Spleen (tissue), 13 donors: ENCODE measurements at places on chromosomes 2 and 18. TPM values are rescaled to one million over a fixed set of nuclear protein-coding genes. Genes with fewer than 3 reads are reported as not detected.

- no peak for DNase-seq
Measured at GRCh38 chr2:65252640-65253039, 25.0 kb downstream of the ACTR2 start.

DNA sequence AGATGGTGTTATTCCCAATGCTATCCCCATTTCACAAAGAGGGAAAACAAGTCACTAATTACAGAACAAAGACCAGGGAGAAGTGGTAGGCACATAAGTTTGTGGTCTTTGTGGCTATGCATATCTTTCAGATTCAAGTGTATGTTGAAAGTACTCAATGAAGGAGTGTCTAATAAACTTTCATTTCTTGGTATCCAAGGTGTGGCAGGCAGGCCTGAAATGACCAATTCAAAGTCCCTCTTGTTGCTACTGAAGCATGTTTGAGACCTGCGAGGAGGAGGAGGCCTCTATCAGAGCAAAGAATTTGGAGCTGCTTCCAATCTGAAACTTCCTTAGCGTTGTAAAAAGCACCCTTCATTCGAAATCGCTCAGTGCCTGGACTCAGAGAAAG is 60.9 kb upstream of the KLF7 start:
- DNase-seq = no peak

- peak; percentile 18 for DNase-seq
Measured at GRCh38 chr2:27313882-27314645, 5.8 kb upstream of the UCN start.

GRCh38 chr18:33355756-33356155 is 84.8 kb downstream of the CCDC178 start:
- DNase-seq = no peak

DNA sequence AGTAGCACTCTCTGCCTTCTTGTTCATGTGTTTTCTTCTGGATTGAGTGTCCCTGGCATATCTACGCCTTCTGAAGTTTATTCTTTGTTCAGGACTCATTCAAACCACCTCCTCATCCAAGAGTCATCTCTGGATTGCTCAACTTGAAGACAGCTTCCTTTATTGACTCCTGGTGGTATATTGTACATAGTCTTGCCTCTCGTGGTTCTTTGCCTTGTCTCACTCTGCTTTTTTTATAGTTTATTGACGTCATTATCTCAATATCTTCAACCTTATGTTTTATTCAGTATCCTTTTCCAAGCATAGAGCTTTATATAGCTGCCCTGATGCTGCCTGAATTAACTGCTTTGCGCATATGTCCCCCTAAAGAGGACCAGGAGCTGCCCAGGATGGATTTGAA is 161.7 kb downstream of the INSIG2 start:
- no peak for DNase-seq

- DNase-seq = no peak
Measured at GRCh38 chr18:44520981-44521667, 159.6 kb upstream of the SETBP1 start.

DNA sequence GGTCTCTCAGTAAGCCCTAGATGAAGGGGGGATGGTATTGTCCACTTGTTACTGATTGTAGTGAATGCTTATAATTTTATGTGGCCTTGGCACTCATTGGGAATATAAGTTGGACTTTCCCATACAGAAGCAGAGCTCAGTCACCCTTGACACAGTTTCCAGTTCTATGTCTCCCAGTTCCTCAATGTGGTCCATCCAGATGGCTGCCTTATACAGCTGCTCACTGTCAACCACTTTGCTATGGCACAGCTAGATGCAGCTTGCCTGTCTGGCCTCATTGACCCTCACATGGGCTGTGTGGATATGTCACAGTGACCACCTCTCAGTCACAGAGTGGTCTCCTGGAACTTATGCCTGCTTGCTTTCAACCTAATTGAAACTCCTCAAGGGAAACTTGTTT is 21.7 kb downstream of the SLC39A6 start:
- no peak for DNase-seq

DNA sequence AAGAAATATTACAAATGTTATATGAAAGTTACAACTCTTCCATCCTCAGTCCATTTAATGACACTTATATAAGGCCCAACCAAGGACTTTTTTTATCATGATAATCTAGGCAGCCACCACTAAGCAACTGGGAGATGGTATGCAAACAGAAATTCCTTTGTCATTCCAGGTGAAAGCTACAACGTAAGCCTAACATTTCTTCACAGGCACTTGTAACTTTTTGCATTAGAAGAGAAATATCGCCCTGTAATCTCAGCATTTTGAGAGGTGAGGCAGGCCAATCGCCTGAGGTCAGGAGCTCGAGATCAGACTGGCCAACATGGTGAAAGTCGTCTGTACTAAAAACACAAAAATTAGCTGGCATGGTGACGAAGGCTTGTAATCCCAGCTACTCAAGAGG is 581.2 kb upstream of the SLC8A1 start:
- no peak for DNase-seq

GRCh38 chr18:35991696-35992095 is 19.2 kb downstream of the RMP24 start:
- no peak for DNase-seq

DNA sequence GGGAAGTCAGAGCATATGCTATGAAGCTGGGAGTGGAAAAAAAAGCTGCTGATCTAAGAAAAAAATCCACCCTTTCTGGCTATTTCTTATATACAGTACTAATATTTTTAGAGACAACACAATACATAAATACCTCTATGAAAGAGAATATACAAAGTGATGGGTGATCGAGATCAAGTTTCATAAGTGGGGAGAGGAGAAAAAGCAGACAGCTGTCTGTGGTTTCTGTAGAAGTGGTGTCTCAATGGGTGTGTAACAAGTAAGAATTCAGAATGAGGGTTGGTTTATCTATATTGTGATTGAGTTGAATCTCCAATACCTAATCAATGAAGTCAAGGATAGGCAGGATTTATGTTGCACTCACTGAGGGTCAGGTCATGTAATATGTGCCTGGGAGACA is 191.0 kb downstream of the HNMT start:
- DNase-seq = no peak

The TCF23 gene
- polyA plus RNA-seq = 0.93 TPM

The LIMS4 gene
- polyA plus RNA-seq = 0.15 TPM

The MLPH gene
- 0.26 TPM for polyA plus RNA-seq

The GMCL1 gene
- 5.3 TPM for polyA plus RNA-seq
